ENCODE measurements at places on chromosomes 6 and 20.

GRCh38 chr6:22442826-22443225, 126.5 kb upstream of the HDGFL1 start:
- no peak for DNase-seq

DNA sequence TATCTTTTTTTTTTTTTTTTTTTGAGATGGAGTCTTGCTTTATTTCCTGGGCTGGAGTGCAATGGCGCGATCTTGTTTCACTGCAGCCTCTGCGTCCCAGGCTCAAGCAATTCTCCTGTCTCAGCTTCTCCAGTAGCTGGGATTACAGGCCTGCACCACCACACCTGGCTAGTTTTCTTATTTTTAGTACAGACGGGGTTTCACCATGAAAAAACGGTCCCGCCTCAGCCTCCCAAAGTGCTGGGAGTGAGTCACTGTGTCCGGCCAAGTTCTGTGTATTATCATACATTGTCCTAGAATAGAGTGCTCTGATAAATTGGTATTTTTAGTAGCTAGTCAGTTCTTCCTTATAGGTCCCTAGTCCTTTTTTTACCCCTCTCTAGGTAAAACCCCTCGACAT, 2.8 kb downstream of the SNRPC start:
- DNase-seq, result no peak

DNA sequence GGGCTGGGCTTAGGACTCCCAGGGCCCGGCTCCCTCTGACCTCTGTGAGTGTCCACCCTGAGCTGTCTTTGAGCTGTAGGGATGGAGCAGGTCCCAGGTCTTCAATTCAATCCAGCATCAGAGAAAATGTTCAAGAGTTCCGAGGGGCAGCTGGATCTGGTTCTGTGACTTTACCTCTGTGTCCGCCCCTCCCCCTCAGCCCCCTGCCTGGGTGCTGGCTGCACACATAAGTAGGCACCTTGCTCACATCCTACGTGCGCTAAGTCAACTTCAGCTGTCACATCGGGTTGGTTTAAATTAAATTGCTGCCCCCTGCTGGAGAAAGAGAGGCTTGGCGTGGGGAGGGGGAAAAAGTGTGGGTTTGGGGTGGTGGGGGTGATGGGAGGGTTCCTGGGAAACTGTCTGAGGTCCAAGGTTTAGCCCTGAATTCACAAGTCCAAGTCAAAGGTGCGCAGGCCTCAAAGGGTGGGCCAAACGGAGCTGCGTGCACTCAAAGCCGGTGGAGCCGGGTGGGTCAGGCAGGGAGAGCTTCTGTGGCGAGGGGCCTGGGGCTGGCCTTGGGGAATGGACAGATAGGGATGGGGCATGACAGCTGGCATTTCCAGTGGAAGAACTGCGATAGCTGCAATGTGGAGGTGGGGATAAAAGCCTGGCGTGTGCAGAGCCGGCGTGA, 3.0 kb downstream of the WFDC5 start:
- no peak for DNase-seq

DNA sequence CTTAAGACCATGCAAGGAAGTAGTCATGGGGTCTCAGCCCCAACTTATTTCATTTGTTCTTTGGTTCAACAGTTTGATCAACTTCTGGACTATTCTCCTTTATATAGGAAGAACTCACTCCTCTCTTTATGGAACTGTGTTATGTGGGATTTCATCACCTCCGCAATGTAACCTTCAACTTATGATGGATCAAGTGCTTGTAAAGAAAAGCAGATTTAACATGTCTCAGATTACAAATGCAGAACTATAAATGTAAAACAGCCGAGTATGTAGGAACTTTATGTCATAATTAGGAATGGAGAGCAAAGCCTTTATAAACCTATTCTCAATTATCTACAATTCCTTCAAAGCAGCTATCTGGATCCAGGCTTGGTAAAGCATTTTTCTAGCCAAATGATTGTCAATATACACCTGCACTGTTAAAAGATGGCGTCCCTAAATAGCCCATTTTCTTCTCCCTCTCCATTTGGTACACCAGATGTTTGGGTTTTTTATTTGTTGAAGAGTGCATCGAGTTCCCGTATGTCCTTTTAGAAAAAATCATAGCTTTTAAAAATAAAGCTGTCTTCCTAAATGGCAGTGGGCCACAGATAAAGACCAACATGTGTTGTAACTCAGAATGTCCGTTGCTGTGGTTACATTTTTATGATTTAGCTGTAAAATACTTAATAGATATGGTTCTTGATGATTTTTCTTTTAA, 985.1 kb upstream of the SLC35B3 start:
- DNase-seq, result no peak

GRCh38 chr20:12825226-12825595, 183.6 kb upstream of the SPTLC3 start:
- no peak for DNase-seq

DNA sequence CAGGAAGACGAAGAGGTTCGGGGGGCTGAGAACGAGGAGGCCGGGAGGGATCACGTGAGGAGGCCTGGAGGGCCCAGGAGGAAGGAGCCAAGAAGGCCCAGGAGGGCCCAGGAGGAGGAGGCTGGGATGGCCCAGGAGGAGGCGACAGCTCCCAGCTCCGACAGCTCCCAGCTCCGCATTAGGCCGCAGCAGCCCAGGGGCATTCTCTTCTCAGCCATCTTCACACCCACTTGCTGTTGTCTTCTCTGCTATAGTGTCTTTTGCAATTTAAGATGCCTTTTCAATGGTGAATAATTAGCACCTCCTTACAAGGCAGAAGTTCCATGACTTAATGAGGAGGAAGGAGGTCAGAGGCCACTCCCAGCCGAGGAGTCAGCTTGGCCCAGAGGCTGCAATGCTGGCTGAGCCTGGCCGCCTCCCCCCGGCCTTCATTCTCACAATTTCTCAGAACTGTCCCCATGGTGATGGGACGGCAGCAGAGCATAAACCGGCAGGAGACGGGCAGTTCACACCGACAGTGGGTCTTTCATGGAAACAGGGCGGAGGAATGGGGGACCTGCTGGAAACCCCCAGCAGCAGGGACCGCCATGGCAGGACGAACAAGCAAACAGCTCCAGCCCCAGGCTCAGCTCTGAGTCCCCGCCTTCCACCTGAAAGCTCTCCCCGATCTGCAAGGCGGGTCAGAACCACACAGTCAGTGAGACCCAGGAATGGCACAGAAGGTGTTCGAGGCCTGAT, 45.1 kb downstream of the WDR27 start:
- no peak for DNase-seq

All from astrocyte of the spinal cord (primary cell).